CD4-positive, CD25-positive, alpha-beta regulatory T cell (primary cell): ENCODE measurements at places on chromosomes 2 and 18.
A peak's percentile ranks its signal among the peaks of the same experiment; 100 is the strongest.

- DNase-seq, result no peak
Observed at GRCh38 chr2:186460465-186460864, 25.6 kb upstream of the ZC3H15 start.

DNA sequence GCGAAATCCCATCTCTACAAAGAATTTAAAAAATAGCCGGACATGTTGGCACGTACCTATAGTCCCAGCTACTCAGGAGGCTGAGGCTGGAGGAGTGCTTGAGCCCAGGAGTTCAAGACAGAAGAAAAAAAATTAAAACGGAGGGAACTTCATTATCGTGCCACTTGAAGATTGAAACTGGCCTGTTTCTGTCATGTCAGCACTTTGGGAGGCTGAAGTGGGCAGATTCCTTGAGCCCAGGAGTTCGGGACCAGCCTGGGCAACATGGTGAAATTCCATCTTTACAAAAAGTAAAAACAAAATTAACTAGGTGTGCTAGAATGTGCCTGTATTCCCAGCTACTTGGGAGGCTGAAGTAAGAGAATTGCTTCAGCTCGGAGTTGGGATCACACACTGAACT lies 3.0 kb upstream of the TEX44 start:
- DNase-seq, result no peak

DNA sequence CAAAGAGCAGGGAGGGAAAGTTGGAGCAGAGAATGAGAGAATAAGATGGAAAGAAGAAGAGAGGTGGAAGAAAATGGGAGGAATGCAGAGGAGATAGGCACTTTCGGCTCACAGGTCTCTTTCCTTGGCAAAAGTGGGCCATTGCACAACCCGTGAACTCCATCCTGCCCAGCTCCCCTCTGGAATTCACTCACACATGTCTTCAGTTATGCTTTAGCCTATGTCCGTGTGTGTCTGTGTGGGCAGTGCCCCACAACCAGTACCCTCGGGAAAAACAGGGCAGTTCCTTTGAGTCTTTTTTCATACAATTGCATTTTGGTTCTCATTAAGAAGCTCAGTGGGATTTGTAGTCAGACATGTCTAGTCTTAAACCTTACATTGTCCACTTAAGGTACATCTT lies 34.5 kb downstream of the DTNA start:
- no peak for DNase-seq

- no peak for DNase-seq
Observed at GRCh38 chr2:188089901-188090300, 201.8 kb upstream of the GULP1 start.

GRCh38 chr2:186365406-186365805 lies 120.7 kb upstream of the ZC3H15 start:
- DNase-seq, result no peak

DNA sequence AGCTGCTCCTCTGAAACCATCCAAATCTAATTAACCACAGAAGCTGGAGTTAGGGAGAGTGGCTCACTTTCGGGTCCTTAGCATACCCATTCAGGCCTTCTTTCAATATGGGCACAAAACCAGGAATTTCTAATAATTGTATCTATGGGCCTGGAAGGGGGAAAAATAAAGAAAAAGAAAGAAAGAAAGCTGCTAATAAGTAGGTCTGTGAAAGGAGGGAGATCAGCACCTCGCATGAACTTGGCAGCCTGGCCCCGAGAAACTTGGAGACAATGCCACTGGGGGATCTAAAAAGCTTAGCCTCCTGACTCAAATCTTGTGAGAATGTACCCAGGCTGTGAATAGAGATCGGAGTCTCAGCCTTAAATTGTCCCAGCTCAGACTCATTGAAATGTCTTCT lies 252.1 kb upstream of the SLC14A2 start:
- DNase-seq, result no peak

GRCh38 chr2:241601841-241602240 lies 35.1 kb downstream of the THAP4 start:
- DNase-seq, result no peak

DNA sequence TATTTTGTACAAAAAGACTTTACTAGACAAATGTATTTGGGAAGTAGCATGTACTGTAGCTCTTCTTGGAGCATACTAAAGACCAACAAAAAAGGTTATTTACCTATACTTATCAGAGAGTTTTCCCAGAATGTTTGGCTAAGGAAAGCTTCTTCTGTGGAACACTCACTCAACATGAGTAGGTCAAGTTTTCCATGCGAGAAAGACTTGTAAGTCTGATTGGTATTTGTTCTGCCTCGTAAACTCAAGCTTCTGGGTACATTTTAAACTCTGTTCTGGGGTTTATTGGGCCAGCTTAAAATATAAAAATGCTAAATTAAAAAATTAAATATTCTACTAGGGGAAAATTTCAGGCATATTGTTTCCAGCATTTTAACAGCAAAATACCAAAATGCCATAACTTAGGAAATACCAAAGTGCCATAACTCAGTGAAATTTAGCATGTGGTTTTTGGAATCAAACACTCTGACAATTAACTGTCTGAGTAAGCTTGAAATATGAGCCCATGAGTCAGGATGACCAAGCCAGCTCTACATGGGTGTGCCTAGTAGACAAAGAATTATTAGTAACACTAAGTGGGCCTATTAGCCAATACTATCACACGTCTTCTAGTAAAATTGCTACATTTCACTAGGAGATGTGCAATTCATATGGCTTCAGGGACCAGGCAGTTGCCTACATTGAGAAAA lies 47.3 kb upstream of the SERPINE2 start:
- no peak for DNase-seq

GRCh38 chr2:171688129-171688465 lies 828 bp downstream of the DYNC1I2 start:
- DNase-seq, result no peak

DNA sequence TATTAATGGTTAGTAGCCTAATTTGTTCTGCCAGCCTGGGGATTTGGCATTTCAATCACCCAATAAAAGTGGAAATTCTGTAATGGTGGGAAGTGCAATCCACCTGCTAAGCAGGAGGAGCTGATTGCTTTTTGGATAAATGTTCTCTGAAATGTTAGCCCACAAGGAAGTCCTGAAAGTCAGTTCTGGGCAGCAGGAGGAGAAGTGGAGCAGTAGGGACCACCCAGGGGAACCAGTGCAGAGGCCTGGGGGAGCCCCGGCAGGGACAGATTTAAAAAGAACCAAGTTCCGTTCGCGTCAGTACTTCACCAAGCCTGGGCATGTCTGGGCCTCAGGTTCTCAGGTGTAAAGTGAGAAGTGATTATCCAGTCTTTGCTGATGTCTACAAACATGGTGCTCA lies 248.5 kb upstream of the RAB6C start:
- DNase-seq, result no peak

DNA sequence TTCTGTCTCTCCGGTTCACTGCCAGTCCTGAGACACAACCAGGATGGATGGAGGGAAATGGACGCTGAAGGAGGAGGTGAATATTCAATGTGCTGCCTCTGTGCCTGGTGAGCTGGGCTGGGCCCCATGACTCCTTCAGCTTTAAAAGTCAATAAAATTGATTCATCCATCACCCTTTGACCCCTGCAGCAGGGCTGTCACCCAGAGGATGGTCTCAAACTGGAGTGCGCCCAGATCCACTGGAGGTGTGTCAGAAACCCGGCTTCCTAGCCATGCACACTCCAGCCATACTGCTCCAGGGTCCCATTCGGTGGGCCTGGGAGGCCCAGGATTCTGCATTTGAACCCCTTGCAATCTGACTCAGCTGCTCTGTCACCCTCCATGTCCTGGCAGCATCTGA lies 94.1 kb upstream of the BOD1L2 start:
- DNase-seq, result no peak

GRCh38 chr2:3216841-3217495 lies 160.7 kb downstream of the EIPR1 start:
- DNase-seq, result no peak

GRCh38 chr18:57075716-57076400 lies 71.0 kb upstream of the BOD1L2 start:
- DNase-seq, result no peak

DNA sequence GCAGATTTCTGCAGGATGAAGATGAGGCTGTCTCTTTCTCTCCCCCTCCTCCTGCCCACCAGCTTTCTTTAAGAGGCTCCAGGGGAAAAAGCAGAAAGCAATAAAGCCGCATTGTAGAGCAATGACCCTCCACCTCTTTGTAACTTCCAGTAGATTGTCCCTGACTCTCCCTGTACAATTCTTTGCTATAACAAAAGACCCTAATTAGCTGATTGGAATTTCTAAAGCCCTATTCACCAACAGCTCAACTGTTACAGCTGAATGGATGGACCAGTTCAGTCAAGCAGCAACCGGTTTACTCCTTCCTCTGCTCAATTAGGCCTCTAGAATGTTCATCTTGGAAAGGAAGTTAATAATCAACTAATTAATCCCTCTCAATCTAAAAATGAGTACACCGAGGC lies 301.0 kb downstream of the STK39 start:
- no peak for DNase-seq

- no peak for DNase-seq
Observed at GRCh38 chr2:143623909-143624260, 494.7 kb downstream of the ARHGAP15 start.

DNA sequence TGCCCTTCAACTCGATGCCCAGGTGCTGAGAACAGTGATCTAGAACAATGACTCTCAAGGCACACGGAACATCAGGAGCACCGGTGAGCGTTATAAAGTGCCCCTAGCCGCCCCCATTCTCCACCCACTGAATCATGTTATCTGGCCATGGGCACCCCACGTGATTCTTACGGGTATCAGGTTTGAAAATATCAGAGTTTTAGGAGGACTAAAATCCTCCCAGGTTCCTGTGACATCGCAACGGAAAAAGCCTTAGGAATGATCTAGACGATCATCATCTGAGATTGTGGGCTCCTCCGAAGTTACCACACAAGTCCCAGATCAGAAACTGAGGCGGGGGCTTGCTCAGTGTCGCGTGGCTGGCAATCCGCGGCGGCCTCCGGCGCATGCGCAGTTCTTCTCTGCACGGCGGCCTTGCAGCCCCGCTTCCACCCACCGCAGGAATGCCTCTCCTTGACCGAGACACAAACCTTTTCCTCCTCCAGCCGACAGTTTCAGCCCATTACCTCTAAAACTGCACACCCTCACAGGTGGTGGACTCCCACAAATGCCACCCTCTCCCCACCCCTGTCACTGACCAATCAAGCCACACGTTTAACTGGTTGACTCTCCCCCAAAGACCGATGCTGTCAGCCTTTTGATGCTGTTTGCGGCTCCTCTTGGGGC lies 5.8 kb upstream of the MRPL33 start:
- DNase-seq, result peak; percentile 11

GRCh38 chr2:154795651-154796050 lies 97.2 kb downstream of the KCNJ3 start:
- DNase-seq, result no peak

- DNase-seq, result no peak
Observed at GRCh38 chr2:16664052-16664731, 1.4 kb downstream of the CYRIA start.

- DNase-seq, result no peak
Observed at GRCh38 chr2:158205215-158205614, 103.5 kb downstream of the UPP2 start.

- DNase-seq, result no peak
Observed at GRCh38 chr2:162967147-162967546, 128.6 kb upstream of the KCNH7 start.

- DNase-seq, result no peak
Observed at GRCh38 chr18:59861963-59862819, 37.6 kb upstream of the PMAIP1 start.

DNA sequence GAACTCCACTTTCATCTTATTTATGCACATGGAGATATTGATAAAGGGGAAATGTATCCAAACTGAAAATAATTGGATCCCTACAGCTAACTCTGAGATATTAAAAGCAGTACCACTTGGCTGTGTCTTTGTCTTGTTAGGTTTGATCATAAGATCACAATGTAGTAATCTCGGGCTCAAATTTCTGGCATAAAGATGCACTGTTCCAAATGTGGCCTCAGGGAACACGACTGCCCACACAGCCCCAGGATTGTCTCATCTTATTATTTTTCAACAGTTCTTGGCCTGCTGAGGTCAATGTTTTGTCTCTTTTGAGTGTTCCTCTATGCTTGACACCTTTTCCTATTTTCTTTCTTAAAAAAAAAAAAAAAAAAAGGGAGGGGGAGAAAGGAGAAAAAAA lies 114.1 kb downstream of the GBX2 start:
- no peak for DNase-seq

- DNase-seq, result no peak
Observed at GRCh38 chr2:8312861-8313830, 368.7 kb upstream of the ID2 start.
